Fibroblast of lung (primary cell): ENCODE measurements at places on chromosomes 6 and 20. TPM values are rescaled to one million over a fixed set of nuclear protein-coding genes. Genes with fewer than 3 reads are reported as not detected.

Gene SCUBE3
- 0.29 and 1.2 TPM in 2 replicates for polyA plus RNA-seq

Gene HLA-DQA1
- polyA plus RNA-seq: 0.10 TPM in 1 of 2 replicates, not detected in the other

Gene C20orf144
- 0.10 and 0.20 TPM in 2 replicates for polyA plus RNA-seq

Gene TPX2
- 19.9 and 72.2 TPM in 2 replicates for polyA plus RNA-seq

Gene HTR1E
- not detected in 2 replicates for polyA plus RNA-seq

Gene NRN1
- polyA plus RNA-seq: 0.06 and 0.12 TPM in 2 replicates

Gene TMEM244
- not detected in 2 replicates for polyA plus RNA-seq

Gene PCK1
- not detected in 2 replicates for polyA plus RNA-seq

Gene MATN4
- 0.02 and 0.06 TPM in 2 replicates for polyA plus RNA-seq

Gene DUSP15
- 0.14 TPM in 1 of 2 replicates, not detected in the other for polyA plus RNA-seq
